ENCODE measurements at places on chromosomes 6 and 20. TPM values are rescaled to one million over a fixed set of nuclear protein-coding genes. Genes with fewer than 3 reads are reported as not detected.

- DNase-seq, result no peak
These were observed 38.4 kb upstream of the OCSTAMP start for GRCh38 chr20:46588532-46589511.

GRCh38 chr20:33079259-33079658, at the start of gene BPIFB4:
Gene BPIFB4 (plus strand): TSS chr20:33079643. CDS start chr20:33081527, 1,884 bp downstream.
- no peak for DNase-seq

DNA sequence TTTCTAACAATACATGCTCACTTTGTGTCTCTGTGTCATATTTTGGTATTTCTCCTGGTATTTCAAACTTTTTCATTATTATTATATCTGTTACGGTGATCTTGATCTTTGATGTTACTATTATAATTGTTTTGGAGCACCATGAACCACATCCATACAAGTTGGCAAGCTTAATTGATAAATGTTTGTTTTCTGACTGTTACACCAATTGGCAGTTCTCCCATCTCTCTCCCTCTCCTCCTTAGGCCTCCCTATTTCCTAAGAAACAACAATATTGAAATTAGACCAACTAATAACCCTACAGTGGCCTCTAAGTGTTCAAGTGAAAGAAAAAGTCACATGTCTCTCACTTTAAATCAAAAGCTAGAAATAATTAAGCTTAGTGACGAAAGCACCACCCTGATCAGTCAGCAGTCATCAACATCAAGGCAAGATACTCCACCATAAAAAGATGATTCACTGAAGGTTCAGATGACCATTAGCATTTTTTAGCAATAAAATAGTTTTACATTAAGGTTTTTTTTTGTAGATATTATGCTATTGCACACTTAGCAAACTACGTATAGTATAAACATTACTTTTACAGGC, 61.5 kb downstream of the IBTK start:
- no peak for DNase-seq

DNA sequence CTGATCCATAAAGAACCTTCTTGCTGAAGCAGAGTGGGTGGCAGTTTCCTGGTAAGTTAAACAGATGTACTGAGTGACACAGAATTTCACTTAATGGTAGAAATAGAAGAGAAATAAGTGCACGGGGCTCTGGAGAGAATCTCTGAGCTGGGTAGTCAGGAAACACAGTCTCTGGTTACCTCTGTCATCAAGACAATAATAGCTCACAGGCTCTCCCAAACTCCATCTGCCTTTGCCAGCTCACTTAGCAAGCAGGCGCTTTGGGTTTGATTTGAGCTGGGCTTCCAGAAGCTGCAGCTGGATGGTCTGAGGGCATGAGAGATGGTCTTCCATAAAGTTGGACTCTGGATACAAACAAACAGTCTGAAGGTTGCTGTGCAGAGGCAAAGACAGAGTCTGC, 39.6 kb upstream of the PRSS35 start:
- no peak for DNase-seq

Gene LIN28B
- total RNA-seq, result not detected

GRCh38 chr20:37364013-37364926, 18.3 kb downstream of the SRC start:
- no peak for DNase-seq

Gene GTSF1L
- total RNA-seq, result not detected

DNA sequence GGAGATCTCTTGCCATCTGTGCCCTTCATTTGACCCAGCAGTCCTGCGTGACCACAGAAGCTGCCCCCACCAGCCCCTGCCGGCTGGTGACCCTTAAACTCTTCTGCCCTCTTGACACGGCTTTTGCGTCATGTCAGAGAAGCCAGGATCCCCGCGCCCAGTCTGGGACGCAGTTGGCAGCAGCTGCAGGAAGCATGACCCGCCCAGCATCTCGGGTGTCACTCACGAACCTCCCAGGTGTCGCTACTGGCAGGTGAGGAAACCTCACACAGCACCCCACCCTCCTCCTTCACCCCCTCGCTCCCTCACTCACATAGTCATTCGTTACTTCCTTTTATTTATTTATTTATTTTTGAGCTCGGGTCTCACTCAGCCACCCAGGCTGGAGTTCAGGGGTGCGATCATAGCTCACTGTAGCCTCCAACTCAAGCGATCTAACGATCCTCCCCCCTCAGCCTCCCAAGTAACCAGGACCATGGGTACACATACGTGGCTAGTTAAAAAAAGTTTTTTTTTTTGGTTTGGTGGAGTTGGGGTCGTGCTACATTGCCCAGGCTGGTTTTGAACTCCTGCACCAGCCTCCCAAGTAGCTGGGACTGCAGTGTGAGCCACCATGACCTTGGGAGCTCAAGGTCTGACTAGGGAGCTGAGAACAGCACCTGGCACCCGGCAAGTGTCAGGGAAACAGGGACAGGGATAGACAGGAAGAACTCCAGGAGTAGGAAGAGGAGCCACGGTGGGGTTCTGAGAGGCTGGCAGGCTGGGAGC, 14.1 kb upstream of the SPDEF start:
- no peak for DNase-seq

Gene GPR6
- not detected for total RNA-seq

Gene SLC22A7
- total RNA-seq, result 0.36 TPM

GRCh38 chr6:1618311-1619097, 8.8 kb downstream of the FOXC1 start:
- DNase-seq, result no peak

- DNase-seq, result no peak
These were observed 20.1 kb downstream of the HECA start for GRCh38 chr6:139154881-139155547.

GRCh38 chr20:35306931-35307517, 14.8 kb upstream of the FAM83C start:
- DNase-seq, result no peak

- DNase-seq, result no peak
These were observed 182.0 kb downstream of the COL21A1 start for GRCh38 chr6:56065408-56065807.

DNA sequence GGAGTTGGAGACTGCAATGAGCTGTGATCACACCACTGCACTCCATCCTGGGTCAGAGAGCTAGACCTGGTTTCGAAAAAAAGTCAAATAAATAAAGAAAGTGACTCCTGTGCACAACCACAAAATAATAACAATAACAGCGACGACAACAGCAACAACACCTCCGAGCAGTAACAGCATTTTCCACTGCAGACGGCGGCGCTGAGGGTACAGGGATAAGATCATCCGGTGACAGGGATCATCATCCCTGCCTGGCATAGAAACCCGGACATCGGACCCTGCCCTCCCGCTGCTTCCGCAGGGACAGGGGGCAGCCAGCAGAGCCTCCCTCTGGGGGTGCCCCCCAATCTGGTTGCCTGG, 11.5 kb downstream of the SRXN1 start:
- DNase-seq, result no peak

Gene YWHAB
- 153 TPM for total RNA-seq

Gene NTSR1
- total RNA-seq, result not detected

Gene ARMH2
- total RNA-seq, result not detected

GRCh38 chr20:50053362-50054230, 59.4 kb downstream of the UBE2V1 start:
- no peak for DNase-seq

- no peak for DNase-seq
These were observed 17.9 kb upstream of the PNPLA1 start for GRCh38 chr6:36252005-36252404.

GRCh38 chr20:19688031-19688806, 69.8 kb upstream of the RIN2 start:
- peak; percentile 58 for DNase-seq

Gene NDUFAF4
- total RNA-seq, result 18.2 TPM

DNA sequence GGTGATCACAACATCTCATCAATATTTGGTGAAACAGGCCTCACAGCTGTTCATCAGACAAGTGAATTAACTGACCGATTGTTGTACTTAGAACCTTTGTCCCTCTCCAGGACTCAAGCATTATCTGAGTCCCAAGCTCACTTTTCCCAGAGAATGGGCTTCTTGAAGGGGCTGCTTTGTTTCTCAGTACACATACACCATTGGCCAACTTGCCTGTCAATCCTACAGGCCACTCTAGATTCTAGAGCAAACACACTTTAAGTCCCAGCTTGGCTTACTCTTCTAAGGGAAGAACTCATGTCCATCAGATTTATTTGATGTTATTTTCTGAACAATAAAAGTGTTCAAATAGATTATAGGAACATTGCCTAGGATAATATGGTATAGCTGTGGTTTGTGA, 249.5 kb downstream of the BCKDHB start:
- no peak for DNase-seq

DNA sequence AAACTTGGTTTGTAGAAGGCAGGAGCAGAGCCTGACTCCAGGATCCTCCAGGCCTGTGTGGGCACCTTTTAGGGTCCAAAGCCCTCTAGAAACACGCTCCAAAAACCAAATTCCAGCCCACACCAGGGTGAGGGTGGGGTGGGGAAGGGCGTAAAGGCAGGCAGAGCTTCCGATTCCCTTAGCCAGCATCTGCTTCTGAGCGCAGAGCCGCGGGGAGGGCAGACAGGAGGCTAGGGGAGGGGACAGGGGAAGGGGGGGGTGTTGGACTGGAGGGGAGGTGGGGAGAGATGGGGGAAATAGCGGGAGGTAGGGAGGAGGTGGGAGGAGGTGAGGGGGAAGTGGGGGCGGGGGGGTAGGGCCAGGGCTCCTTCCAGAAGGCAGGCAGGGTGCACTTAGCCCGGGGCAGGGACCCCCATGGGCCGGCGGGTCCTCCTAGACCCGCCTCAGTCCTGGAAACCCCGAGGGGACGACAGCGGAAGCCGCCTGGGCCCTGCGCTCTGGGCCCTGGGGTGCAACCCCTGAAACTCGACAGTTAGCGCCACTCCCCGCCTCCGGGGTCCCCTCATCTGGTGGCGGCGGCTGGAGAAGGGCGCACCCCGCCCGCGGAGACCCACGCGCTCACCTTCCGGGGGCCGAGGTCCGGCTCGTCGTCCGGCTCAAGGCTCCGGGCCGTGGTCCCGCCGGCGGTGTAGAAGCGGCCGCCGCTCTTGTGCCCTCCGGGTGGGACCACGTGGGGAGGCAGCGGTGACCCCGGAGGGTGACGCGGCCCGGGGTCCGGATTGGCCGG, 22.0 kb upstream of the FRMD1 start:
- DNase-seq, result no peak

GRCh38 chr6:17771609-17772008, 64.9 kb upstream of the NUP153 start:
- DNase-seq, result no peak

- DNase-seq, result peak; percentile 73
These were observed 938 bp downstream of the WRNIP1 start for GRCh38 chr6:2765896-2766766.

- no peak for DNase-seq
These were observed 163.6 kb upstream of the CENPW start for GRCh38 chr6:126176282-126176681.

Gene SLC26A8
- 0.10 TPM for total RNA-seq

- no peak for DNase-seq
These were observed 9.5 kb upstream of the DTNBP1 start for GRCh38 chr6:15672291-15672690.

DNA sequence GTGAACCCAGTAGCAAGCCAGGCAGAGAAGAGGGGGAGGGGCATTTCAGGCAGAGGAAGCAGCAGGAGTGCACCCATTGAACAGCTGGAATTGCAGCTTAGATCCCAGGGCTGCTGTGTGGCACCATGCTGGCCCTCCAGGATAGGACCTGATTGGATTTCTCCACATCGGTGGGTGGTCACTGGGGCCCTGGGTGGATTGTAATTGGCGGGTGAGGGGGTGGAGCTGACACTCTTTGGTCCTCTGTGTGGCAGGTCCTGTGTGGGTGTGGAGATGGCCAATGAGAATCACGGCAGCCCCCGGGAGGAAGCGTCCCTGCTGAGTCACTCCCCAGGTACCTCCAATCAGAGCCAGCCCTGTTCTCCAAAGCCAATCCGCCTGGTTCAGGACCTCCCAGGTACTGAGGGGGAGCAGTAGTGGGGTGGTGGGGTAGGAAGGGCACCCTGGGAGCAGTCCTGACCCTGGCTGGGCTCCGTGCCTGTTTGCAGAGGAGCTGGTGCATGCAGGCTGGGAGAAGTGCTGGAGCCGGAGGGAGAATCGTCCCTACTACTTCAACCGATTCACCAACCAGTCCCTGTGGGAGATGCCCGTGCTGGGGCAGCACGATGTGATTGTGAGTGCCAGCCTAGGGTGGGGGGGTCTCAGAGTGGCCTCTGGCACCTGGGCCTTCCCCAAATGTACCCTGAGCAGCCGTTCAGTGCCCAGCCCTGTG, 4.4 kb downstream of the PCIF1 start:
- peak; percentile 35 for DNase-seq

Gene MCHR2
- not detected for total RNA-seq

Gene CRISP3
- 10.2 TPM for total RNA-seq

GRCh38 chr6:84554074-84554473, 210.3 kb downstream of the TBX18 start:
- DNase-seq, result no peak

GRCh38 chr6:156150391-156150790, 626.8 kb upstream of the ARID1B start:
- DNase-seq, result no peak

Gene TRIM10
- total RNA-seq, result not detected

Gene SLC24A3
- total RNA-seq, result 8.4 TPM

DNA sequence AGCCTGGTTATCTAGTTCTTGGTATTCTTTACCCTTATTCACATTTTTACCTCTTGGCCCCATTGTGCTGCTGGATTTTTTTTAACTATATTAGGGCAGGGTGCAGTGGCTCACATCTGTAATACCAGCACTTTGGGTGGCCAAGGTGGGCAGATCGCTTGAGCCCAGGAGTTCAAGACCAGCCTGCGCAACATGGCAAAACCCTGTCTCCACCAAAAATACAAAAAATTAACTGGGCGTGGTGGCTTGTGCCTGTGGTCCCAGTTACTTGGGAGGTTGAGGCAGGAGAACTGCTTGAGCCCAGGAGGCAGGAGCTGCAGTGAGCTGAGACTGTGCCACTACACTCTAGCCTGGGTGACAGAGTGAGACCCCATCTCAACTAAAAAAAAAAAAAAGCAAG, 12.2 kb upstream of the TAF8 start:
- DNase-seq, result no peak

DNA sequence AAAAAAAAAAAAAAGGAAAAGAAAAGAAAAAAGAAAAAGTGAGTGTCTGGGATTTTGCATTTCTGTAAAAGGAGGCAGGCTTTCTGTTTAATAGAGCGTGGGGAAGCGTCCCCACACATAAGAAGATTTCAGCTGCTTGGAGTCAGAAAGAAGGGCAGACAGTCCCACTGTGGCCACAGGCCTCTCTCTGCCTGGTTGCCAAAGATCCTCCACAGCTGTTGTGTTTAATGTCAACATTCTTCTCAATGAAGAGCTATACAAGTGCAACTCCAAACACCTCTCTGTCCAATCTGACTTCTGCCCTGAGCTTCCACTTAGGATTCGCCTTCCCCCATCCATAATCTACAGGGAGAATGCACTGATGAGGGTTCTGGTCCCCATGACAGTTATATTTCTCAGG, 64.3 kb upstream of the MLN start:
- no peak for DNase-seq

GRCh38 chr20:40651151-40651550, 37.9 kb downstream of the MAFB start:
- DNase-seq, result no peak

DNA sequence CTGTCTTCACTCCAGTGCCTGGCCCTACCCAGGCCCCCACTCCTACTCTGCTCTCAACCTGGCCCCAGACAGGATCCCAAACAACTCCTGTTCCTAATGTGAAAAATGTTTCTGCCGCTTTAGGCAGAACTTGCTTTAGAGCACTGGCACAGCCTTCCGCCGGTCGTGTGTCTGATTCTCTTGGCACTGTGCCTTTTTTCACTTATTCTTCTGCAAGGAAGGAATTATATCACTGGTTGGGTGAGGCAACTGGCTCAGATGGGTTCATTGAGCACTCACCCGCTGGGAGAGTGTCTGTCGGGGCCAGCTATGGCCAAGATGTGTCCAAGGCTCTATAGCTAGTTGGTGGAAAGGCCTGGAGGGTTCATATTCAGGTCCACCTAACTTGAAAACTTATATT, 33.6 kb upstream of the HLA-A start:
- DNase-seq, result no peak
